Left hindlimb (tissue), 1 donor: ENCODE measurements at places on chromosomes 13 and 19.
A peak's percentile ranks its signal among the peaks of the same experiment; 100 is the strongest.

DNA sequence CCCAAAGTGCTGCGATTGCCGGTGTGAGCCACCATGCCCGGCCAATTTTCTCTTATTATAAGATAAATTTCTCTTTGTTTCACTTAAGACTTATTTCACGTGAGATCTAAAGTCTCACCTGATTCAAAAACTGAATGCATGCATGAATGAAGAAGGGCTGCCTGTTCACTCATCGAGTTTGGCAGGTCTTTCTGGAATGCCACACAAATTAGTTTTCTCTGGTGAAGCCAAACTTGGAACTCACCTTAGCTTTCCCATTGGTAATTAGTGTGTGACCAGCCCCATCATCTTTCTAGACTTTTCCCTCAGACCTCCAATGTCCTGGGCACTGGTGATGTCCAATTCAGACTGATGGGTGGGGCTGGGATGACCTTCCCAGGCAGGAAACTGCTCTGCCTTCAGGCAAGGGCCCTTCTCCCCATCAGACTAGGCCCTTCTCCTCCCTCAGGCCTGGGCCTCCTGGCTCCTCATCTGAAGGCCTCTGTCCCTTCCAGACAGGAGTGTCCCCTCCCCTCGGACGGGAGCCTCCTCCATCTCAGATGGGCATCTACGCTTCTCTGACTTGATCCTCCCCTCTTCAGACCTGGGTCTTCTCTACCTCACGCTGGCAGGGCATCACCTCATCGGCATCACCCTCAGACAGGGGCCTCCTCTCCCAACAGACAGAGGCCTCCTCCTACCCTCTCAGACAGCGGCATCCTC lies 14.4 kb downstream of the C3 start:
- DNase-seq = no peak

GRCh38 chr19:55601084-55601483 lies 996 bp downstream of the ZNF524 start:
- no peak for DNase-seq

GRCh38 chr13:42964761-42965161 lies 27.3 kb downstream of the EPSTI1 start:
- DNase-seq = no peak

DNA sequence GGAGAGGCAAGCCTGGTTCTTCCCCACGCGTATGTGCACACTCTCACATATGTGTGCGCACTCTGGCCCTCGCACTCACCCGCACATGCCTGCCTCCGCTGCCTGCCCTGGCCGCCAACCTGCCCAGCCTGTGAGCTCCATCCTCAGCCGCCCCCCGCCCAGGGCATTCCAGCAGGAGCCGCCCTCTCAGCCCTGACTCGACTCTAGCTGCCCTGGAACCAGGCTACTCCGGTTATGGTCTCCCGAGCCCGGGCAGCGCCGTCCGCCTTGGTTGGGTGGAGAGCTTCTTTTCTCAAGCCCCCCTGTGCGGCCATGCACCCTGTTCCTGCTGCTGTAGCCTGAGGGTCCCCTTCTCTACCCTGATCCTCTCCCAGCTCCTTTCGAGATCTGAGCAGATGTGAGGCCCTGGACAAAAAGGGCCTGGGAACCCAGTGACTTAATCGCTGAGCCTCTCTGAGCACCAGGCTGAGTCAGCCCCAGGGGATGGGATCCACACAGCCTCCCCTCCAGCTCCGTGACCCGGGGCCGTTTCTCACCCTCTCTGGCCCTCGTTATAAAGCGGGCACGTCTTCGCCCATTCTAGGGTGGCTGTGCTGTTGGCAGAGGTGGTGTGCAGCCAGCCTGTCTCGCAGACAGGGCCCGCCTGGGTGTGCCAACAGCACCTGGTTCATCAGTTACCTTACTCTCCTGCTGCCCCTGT lies 191.5 kb downstream of the TEX29 start:
- DNase-seq = no peak

GRCh38 chr19:8004723-8005513 lies 523 bp downstream of the ELAVL1 start:
- no peak for DNase-seq

GRCh38 chr13:88676016-88676415 lies 1004.8 kb downstream of the SLITRK5 start:
- no peak for DNase-seq

DNA sequence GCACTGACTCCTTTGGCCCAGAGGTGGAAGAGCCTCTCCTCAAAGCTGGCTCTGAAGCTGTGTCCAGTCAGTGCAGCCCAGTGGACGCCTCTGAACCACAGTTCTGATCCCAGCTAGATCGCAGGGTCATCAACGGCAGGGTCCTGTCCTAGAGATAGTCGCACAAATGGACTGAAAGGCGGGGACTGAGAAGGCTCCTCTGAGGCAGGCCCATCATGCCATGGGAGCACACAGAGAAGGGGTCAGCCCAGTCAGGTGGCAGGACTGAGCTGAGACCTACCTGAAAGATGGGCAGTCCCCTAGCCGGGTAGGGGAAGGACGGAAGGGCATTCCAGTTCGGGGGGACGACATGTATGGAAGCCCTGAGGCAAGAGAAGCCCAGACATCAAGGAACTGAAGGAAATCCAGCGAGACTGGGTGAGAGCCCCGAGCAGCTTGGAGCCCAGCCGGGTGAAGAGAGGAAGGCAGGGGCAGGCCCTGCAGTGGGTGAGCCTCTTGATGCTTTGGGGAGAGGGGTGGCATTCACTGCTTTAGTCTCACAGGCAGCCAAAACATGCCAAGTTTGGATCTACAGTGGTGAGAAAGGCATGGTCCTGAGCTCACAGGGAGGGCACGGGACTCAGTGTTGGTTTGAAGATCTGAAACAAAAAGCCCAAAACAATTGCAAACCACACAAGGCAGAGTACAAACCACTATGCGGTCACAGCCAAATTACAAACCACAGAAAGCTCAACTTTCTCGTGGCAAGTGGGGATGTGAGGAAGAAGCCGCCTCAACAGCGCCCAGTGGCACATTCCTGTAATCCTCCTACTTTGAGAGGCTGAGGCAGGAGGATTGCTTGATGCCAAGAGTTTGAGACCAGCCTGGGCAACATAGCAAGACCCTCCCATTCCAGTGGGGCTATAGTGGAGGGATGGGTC lies 10.0 kb downstream of the CALM3 start:
- no peak for DNase-seq

DNA sequence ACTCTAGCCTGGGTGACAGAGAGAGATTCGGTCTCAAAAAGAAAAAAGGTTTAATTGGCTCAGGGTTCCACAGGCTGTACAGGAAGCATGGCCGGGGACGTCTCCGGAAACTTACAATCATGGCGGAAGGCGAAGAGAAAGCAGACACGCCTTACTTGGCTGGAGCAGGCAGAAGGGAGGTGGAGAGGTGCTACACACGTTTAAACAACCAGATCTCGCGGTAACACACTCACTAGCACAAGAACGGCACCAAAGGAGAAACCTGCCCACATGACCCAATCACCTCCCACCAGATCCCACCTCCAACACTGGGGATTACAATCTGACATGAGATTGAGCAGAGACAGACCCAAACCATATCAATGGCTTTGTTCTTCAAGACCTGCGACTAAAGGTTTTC lies 12.8 kb downstream of the CASP14 start:
- no peak for DNase-seq

GRCh38 chr13:80955501-80955900 lies 614.6 kb upstream of the SPRY2 start:
- DNase-seq = no peak

GRCh38 chr13:109243311-109243951 lies 543.0 kb downstream of the IRS2 start:
- DNase-seq = no peak

GRCh38 chr19:2385053-2385721 lies 25.1 kb downstream of the TMPRSS9 start:
- DNase-seq = no peak

DNA sequence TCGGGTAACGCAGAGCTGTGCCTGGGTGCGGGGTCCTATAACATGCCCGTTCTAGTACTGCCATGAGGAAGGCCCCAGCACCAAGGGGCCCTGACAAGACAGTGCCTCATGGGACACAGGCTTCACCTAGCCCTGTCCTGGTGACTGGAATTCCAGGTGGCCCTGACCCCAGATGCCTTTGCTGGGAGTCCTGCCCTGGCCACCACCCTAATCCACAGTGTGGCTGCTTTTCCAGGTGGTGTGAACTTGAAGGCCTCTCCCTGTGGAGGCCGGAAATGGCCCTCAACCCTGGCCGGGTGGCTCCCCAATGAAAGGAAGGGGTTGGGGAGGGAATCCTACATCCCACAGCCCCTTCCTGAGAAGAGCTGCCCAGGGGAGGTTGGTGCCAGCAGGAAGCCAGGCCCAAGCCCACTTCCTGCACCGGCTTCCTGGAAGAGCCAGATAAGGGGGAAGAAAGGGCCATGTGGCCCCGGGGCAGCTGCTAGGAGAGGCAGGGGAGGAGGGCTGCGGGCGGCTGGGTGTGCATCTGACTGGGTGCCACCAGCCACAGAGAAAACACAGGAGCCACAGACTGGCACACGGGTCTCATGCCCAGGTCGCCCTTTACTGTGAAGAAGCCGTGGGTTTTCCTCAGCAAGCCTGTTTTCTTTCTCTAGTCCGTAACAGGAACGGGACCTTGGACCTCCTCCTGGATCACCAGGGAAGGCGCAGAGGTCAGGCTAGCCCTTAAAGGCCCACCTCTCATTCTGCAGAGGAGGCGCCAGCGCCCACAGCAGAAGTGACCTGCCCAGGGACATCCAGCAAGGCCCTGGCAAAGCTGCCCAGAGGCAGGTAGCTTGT lies 4.7 kb downstream of the LSM4 start:
- no peak for DNase-seq

GRCh38 chr19:4436231-4436630 lies 21.4 kb downstream of the UBXN6 start:
- DNase-seq = no peak

- no peak for DNase-seq
Observed at GRCh38 chr19:45104658-45105349, 11.8 kb downstream of the PPP1R37 start.

DNA sequence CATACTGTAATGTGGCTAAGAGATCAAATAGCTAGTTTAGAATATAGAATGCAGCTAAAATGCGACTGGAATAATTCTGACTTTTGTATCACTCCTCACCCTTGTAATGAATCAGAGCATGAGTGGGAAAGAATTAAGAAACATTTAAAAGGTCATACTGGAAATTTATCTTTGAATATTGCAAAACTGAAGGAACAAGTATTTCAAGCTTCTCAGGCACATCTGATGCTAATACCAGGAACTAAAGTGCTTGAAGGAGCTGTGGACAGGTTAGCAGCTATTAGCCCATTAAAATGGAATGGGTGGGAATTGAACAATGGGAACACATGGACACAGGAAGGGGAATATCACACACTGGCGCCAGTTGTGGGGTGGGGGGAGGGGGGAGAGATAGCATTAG lies 144.2 kb upstream of the ZNF91 start:
- no peak for DNase-seq

GRCh38 chr19:51387924-51388389 lies at the start of gene LIM2:
Gene LIM2, minus strand, starts transcription at chr19:51387974. Its CDS starts 531 bp downstream, at chr19:51387443.
- no peak for DNase-seq

DNA sequence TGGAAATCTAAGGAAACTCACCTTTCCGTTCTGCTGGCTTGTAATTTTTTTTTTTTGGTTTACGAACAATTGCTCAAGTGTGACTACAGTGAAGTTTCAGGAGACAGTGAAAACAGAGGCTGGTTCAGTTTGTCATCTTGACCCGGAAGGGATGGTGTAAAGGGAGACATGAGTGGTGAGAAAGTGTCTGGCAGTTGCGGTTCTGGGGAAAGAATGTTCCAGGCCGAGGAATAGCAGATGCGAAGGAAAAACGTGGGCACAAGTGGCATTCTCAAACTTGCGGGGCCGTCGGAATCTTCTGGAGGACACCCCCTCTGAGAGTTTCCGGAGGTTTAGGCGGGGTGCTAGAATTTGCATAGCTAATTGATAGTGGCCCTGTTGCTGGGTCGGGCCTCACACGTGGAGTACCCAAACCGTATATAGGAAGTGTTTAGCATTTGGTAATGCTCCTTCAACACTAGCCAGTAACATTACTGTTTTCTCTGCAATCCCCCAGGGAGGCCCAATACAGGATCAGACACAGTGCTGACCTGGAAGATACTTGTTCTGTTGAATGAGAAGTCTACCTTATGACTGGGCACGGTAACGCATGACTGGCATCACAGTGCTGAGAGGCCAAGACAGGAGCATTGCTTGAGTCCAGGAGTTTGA lies 2.8 kb upstream of the TNFSF9 start:
- no peak for DNase-seq

GRCh38 chr13:111080642-111081041 lies 34.5 kb upstream of the ARHGEF7 start:
- DNase-seq = no peak

- no peak for DNase-seq
Observed at GRCh38 chr19:18696023-18696422, 12.5 kb downstream of the CRTC1 start.

GRCh38 chr13:61975001-61975400 lies 559.4 kb upstream of the PCDH20 start:
- no peak for DNase-seq

DNA sequence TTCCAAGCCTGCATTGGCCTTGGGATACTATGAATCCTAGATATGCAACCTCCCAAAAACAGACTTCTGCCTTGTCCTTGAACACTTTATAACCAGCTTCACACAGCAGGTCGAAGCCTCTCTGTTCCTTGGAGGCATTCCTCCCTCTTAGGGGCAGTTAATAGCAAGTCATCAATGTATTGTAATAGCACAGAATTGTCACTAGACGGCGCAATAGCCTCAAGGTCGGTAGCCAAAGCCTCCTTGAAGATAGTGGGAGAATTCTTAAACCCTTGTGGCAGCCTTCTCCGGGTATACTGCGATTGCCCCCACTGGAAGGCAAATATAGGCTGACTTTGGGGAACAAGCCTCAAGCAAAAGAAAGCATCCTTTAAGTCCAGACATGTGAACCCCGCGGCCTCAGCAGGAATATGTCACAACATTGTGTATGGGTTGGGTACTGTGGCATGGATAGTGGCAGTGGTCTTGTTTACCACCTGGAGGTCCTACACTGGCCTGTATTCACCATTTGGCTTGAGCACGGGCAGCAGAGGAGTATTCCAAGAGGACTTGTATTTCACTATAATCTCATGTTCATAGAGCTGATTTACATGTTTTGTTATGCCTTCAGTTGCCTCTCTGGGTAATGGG lies 61.1 kb downstream of the ZNF431 start:
- DNase-seq = no peak

DNA sequence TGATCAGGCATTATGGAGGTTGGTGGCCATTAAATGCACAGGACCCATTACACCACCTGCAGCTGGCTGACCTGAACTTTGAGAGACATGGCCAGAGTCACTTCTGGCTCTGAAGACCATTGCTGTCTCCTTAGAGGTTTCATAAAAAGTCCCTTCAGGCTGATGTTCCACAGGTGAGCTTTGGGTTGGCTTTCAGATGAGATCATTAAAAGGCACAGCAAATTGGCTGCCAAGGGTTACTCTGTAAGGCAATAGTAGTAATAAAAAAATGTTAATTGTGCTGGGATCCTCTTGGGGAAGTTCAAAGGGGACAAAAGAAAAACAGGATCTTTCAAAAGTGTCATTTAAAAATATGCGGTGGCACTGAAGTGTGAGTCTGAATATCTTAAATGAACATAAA lies 4.2 kb downstream of the OLFM4 start:
- no peak for DNase-seq

- peak; percentile 63 for DNase-seq
Observed at GRCh38 chr13:25800523-25800922, 251.3 kb downstream of the SHISA2 start.
